Forelimb muscle (tissue), 1 donor: ENCODE measurements at places on chromosomes 1 and 21. TPM values are rescaled to one million over a fixed set of nuclear protein-coding genes. Genes with fewer than 3 reads are reported as not detected.

DNA sequence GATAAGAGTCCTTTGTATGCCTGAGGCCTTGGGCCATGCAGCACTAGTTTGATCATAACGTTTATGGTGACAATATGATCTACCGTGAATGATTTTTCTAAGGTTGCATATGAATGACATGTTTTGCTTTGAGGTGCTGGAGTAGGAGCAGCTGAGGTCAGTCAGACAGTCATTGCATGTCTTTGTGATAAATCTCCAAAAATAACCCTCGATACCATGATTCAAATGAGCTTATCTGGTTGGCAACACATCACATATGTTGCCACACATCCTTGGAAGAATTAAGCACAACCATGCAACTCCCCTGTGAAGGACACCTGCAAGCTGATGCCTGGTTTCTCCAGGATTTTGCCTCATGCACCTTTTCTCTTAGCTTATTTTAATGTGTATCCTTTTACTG, 394.5 kb downstream of the LTN1 start:
- DNase-seq: no peak

Gene APCS
- polyA plus RNA-seq: not detected

Gene EFNA4
- polyA plus RNA-seq: 6.5 TPM

GRCh38 chr21:26405735-26406361, 167.2 kb downstream of the CYYR1 start:
- no peak for DNase-seq

- no peak for DNase-seq
Measured at GRCh38 chr1:210251680-210252490, 19.3 kb downstream of the SERTAD4 start.

GRCh38 chr1:23803674-23804073, 3.1 kb upstream of the GALE start:
- no peak for DNase-seq

GRCh38 chr1:174982971-174983689, 16.6 kb upstream of the CACYBP start:
- DNase-seq: no peak

Gene RGS4
- polyA plus RNA-seq: 0.85 TPM

Gene L1TD1
- polyA plus RNA-seq: 0.80 TPM

- no peak for DNase-seq
Measured at GRCh38 chr1:54582566-54583306, 34.7 kb downstream of the ACOT11 start.

Gene GJB4
- polyA plus RNA-seq: 0.08 TPM

DNA sequence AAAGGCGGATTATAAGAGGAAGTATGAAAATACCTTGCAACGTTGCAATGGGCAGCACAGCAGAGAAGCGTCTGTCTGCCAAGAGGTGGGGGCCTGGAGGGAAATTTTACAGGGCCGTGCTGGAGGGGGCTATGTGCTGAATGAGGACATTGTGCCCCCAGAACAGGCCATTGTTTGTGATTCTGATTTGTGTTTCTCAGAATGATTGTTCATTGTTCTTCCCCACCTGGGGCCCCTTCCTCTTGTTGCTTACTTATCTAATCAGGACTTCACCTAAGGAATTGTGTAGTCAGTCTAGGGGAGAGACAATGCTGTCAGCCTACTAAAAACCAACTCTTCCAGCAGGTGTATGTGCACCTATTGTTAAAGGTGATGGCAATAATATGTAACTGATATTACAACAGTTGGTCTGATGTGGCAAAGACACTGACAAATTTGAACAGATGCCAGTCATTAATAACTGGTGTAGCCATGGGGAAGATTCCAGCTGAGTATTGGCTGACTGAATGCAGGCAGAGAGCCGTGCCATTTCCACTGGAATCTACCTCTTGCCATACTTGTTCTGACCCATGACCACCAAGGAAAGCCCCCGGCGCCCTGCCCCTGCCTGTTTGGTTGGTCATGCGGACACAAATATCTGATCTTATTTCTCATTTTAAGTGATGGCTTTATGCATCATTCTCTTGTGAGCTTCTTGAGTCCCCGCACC, 45.2 kb upstream of the PSEN2 start:
- no peak for DNase-seq

Gene PLXNA2
- polyA plus RNA-seq: 36.3 TPM

- DNase-seq: no peak
Measured at GRCh38 chr1:58818075-58818474, 34.2 kb upstream of the JUN start.

GRCh38 chr1:46465981-46466476, 23.6 kb upstream of the DMBX1 start:
- no peak for DNase-seq

DNA sequence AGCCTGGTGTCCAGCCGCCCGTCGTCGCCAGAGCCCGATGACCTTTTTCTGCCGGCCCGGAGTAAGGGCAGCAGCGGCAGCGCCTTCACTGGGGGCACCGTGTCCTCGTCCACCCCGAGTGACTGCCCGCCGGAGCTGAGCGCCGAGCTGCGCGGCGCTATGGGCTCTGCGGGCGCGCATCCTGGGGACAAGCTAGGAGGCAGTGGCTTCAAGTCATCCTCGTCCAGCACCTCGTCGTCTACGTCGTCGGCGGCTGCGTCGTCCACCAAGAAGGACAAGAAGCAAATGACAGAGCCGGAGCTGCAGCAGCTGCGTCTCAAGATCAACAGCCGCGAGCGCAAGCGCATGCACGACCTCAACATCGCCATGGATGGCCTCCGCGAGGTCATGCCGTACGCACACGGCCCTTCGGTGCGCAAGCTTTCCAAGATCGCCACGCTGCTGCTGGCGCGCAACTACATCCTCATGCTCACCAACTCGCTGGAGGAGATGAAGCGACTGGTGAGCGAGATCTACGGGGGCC, 1.2 kb downstream of the OLIG2 start:
- no peak for DNase-seq

Gene TMCO4
- 3.0 TPM for polyA plus RNA-seq

DNA sequence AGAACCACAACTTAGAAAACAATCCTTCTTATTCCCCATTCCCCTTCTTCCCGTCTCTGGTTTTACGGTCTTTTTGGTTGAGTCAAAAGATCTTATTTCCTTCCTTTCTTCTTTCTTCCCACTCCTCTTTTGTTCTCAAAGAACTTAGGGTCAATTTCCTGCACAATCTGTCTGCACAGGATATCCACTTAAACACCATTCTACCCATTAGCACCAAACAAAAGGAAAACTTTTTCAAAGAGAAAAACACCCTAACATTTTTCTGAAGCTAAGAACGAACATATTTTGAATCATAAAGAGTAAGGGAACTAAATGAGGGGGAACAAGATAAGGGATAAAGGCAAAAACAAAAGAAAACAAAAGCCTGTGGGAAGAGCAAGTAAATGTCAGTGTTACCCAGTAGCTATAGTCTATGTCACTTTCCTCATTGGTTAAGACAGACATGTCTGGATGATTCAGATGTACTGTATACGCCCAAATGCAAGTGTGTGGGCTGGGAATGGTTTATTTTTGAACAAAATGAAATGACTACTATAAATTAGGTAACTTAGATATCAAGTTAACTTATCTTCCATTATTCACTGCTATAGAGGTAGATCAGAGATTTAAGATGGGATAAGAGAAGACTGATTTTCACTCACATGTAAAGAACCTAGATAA, 59.9 kb downstream of the TOR3A start:
- no peak for DNase-seq

- no peak for DNase-seq
Measured at GRCh38 chr1:97277891-97278654, 556.5 kb downstream of the PTBP2 start.

Gene OLFML3
- 149 TPM for polyA plus RNA-seq

Gene UBAP2L
- polyA plus RNA-seq: 97.8 TPM

Gene SERPINC1
- 0.16 TPM for polyA plus RNA-seq
